ENCODE measurements at places on chromosomes 13 and 19.

- no peak for ATAC-seq
Measured at GRCh38 chr13:45799451-45799850, 52.1 kb downstream of the SIAH3 start.

- ATAC-seq = no peak
Measured at GRCh38 chr13:97275776-97276501, 53.8 kb downstream of the MBNL2 start.

DNA sequence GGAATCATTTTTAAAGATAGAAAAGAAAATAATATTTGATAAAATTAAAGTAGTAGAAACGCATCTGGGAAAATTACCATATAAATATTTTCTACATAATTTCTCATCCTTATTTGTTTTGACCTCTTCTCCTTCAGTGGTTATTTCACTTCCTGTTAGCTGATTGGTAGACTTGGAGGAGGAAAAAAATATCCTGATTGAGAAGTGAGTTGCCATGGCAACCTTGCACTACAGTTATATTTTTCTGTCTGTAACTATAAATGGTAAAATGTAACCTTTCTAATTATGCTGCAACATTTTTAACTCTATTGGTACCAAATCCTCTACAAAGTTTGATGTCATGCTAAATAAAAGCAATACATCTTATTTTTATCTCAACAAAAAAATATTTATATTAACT, 45.2 kb downstream of the SCEL start:
- no peak for ATAC-seq

DNA sequence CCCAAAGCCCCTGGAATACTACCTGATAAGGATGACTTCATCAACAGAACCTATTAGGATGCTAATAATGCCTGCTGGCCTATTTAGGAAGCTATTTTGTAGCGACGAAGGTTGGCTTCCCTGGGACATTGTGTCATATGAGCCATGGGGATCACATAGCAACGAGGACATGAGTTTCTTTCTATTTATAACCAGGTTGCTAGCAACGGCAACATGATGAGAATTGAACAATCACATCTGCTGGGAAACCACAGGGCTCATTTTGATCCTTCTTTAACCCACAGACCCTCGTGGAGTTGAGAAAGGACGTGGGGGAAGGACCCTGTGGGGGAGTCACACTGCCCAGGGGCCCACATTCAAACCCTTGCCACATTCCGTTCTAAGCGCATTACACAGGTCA, 172.2 kb downstream of the COL4A1 start:
- ATAC-seq = no peak
